Stimulated activated CD4-positive, alpha-beta T cell treated with anti-CD3 and anti-CD28 coated beads, Interleukin-12 subunit alpha, Interleukin-12 subunit beta, amount 100 ng/mL, for 24 hours (primary cell): ENCODE measurements at places on chromosomes 5 and 9.

DNA sequence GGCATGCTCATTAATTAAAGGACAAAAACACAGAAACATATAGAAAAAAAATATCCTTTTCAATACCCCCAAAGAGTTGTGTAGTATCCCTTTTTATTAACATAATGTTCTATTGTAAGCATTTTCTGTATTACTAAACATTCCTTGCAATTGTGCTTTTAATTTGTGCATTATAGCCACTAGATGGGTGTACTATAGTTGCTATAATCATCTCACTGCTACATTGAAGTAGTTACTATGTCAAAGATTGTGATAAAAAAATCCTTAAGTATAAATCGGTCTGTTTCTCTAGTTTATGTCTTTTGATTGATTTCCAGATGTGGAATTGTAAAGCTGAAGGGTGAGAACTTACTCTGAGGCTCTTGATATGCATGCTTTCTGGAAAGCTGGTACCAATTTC lies 21.4 kb downstream of the FREM1 start:
- DNase-seq: no peak

DNA sequence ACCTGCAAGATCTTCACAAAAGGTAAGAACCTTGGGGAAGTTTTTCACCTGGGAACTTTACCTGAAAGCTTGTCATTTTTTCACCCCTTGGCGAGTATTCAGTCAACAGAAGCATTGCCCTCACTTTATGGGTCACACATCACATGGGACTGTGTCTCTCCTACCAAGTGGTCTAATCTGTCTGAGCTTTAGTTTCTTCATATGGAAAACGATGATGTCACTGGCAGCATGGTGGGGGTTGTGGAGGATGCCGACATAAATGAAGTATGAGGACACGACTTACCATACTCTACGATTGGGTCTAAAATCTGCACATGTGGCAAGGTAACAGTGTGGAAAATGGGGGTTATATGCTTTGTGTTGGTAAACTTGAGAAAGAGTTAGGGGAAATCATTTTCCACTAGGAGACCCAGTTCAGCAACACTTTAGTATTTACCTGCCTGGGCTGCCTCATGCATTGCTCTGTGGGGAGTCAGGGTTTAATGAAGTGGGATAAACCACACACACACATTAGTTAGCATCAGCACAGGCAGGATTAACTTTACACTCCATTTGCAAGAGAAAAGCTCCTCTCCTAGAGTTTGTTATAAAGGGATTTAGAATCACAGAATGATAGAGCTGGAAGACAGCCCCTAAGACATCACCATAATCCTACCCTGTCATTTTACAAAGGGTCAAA lies 19.8 kb upstream of the PAX5 start:
- no peak for DNase-seq

DNA sequence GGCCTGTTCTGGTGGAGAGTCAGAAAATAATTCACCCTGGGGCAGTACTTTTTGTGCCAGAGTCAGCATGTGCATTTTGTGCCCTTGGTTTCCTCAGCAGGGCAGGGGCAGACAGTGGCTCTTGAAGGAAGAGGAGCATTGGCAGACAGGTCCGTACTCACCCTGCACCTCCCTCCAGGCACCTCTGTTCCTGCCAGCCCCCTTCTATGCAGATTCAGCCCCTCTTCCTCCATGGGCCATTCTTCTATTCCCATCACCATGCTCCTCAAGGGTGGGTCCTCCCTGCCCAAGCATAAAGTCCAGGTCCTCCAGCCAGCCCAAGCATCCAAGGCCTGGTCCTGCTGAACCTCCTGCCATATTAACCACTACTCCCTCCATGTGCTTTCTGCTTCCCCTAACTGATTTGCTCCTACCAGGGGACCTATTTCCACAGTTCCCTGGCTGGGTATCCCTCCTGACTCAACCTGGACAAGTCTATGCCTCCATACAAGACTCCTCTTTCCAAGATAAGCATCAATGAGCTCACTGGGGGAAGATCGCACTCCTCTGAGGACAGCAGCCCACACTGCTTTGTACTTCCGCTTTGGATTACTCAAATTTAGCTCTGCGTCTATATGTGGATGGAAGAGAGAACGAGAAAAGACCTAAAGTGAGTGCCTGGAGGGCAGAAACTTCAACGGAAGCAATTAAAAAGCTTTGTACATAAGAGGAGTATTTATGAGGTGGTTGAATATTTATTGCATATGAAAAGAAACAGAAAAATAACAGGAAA lies 9.3 kb upstream of the ACSL6 start:
- DNase-seq: no peak

GRCh38 chr5:59067956-59068656 lies 485.2 kb downstream of the RAB3C start:
- no peak for DNase-seq

- no peak for DNase-seq
These were observed 881 bp upstream of the B4GALT1 start for GRCh38 chr9:33167972-33168461.

GRCh38 chr5:127923804-127924570 lies 159.6 kb upstream of the SLC12A2 start:
- DNase-seq: no peak

DNA sequence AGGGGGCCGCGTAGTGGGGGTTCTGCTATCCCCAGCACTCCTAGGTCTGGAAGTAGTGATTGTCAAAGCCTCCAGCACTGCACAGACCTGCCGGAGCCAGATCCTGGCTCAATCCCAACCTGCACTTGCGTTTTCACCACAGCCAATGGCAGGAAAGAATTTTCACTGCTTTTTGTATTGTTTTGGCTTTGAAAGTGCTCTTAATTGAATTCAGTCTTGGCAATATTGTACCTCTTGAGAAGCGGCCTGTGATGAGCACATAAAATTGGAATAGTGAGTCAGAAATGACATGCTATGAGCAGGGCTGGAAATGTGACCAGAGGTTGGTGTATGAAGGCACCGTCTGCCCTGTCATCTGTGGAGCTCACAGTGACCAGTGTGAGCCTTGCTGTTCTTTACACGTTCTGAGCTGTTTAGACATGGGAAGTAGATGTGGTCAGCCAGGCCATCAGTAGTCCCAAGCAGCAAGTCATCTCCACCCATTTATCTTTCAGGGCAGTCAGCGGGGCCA lies 41.5 kb downstream of the SECISBP2 start:
- no peak for DNase-seq

DNA sequence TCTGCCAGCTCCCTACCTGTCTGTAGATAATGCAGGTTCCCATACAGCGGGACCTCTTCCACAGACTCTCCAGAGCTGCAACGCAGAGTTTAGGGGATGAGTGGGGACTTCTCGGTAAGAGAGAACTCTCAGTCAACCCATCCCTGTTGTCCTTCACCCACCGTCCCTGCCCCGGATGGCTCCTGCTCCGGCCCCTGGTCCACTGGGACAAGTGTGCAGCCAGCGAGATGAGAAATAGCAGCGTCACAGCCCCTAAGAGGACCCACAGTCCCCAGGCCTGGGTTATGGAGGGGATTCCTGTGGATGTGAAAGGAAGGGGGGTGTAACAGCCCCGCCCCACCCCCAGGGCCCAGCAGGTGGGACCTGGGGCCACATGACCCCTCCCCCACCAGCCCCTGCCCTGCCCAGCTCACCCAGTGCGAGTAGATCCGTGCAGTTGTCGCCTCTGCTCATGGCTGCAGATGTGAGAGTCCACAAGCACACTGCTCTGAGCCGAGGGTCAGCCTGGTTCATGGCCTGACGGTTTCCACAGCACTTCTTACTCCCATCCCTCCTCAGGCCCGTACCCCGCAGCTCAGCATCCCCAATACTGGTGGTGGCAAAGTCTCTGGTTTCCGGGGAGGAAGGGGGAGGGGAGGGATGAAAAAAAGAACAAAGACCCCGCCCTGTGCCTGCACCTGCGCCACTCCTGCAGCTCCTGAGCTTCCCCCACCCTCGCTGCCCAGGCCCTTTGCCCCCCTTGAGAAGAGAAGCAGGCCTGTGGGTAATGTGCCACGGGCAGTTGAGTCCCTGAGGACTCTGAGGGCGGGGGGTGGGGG lies at the start of gene SIT1:
TSS of gene SIT1 (minus strand) at position 591 of the 818 bp plus-strand sequence. CDS start at position 513, 78 bp downstream.
- DNase-seq: peak; percentile 36

- peak; percentile 84 for DNase-seq
These were observed 39.5 kb upstream of the GARNL3 start for GRCh38 chr9:127224883-127225739.

GRCh38 chr9:112224401-112225289 lies 49.5 kb upstream of the SUSD1 start:
- no peak for DNase-seq

DNA sequence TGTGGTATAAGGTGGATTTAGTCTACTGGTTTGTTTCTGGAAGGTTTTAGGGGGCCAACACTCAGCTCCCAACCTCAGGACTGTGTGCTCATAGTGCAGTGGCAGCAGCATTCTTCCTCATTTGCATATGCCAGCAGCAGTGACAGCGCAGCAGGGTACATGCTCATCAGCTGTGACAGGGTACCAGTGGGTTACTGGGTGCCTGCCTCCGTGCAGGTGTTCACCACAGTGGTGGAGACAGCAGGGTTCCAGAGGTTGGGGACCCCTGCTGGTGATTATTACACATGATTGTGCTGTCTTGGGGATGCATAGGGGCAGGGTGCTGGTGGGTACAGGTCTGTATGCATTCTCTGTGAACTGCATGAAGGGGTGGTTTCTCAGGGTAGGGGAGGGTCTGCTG lies 45.5 kb upstream of the IFNE start:
- DNase-seq: no peak

DNA sequence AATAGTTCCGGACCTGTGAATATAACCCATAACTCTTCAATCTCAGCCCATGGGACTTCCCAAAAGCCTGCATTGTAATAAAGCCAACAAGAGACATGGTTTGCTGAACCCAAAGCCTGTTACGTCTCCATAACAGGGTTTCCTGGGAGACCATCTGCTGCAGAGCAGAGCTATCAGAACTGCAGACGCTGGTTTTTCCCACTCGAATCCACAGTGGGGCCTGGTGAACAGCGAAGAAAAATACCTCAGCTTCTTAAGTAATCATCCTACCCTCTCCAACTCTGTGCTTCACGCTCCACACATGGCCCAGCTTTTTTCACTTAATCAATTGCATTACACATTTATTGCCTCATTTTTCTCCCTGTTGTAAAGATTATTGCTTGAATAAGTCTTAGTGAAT lies 409.5 kb upstream of the GRIA1 start:
- no peak for DNase-seq

- DNase-seq: no peak
These were observed 10.4 kb downstream of the MARCHF3 start for GRCh38 chr5:127019928-127020327.

DNA sequence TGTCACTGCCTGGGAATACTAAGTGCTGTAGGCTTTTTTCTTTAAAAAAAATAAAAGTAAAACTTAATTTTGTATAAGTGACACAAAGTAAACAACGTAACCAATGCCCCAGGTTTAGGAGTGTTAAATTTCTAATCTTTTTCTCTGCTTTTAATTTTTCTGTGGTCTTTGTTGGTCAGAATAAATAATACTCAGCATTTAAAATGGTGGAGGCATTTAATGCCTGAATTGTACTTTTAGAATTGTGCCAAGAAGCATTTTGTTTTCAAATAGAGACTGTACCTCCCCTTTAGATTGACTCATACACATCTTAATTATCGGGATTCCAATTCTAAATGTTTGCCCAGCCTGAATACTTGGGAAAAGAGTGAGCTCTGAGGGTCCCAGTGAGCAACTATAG lies 1.6 kb downstream of the DMXL1 start:
- no peak for DNase-seq
